ENCODE measurements at places on chromosomes 16 and 17.

- no peak for DNase-seq
Measured at GRCh38 chr17:31148205-31148604, 53.4 kb downstream of the NF1 start.

- peak; percentile 10 for DNase-seq
Measured at GRCh38 chr17:66255112-66255511, 25.9 kb upstream of the APOH start.

GRCh38 chr17:76901542-76902197 is 33.5 kb downstream of the MGAT5B start:
- DNase-seq = no peak

DNA sequence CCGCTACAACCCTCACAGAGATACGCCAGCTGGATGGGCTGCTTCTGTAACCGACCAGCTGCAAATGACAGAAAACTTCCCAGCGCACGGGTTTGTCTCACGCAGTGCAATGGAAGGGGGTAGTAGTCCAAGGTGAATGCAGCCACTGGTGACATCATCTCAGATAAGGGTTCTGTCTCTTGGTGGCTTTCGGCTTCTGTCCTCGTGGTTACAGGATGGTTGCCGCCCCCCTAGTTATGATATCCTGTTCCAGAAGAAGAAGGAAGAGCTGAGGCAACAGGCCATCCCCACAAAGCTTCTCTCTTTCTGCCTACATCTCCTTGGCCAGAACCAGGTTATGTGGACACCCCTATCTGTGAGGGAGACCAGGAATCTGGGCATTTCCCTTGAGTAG is 40.3 kb upstream of the BAHCC1 start:
- DNase-seq = no peak

DNA sequence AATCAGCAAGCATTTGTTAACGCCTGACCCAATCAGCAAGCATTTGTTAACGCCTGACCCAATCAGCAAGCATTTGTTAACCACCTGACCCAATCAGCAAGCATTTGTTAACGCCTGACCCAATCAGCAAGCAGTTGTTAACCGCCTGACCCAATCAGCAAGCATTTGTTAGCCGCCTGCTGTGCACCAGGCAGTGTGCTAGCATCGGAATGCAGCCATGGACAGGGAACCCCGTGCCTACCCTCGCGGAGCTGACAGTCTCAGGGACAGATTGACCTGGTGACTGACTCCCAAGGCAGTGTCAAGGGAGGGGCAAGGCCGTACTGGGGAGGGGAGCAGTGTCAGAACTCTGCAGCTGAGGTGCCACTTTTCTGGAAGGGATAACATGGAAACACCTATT is 66.9 kb downstream of the ABR start:
- DNase-seq = no peak

DNA sequence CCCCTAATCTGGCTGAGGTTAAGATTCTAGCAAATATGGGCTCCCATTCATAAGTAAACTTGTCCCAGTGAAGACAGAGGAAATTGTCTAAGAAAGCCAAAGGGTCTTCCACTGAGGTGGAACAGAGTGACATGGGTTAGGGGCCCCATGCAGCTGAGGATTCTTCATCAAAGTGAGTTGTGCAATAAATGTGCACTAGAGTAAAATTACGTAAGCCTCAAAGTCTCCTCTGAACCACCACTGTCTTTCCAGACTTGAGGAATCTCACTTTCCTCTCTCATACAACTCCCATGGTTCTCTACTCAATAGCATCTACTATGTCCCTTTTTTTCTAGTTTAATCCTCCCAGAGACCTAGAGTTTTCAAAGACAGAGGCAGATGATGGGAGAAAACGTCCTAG is 132.4 kb downstream of the CA10 start:
- no peak for DNase-seq

- DNase-seq = no peak
Measured at GRCh38 chr16:78024159-78024558, 1.8 kb downstream of the CLEC3A start.

DNA sequence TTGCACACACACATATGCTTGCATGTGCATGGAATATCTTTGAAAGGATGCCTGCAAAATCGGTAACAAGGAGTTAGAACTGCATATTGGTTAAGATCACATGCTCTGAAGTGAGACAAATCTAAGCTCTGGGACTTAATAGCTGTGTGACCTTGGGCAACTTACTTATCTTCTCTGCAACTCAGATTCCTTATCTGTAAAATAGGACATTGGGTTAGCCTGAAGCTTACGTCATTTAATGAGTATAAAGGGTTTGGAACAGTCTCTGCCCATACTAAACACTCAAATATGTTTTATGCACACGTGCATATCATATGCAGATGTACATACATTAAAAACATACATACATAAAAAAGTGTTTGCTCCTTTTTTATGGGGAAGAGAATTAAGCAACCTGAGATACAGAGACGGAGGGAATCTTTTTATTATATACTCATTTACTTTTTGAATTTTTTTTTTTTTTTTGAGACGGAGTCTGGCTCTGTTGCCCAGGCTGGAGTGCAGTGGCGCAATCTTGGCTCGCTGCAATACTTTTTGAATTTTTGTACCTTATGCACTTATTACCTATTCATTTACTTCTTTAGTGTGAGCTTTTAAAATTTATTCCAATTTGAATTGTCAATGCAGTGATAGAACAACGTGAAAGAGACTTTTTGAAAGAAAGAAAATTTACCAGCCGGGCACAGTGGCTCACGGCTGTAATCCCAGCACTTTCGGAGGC is 206.2 kb downstream of the CCDC182 start:
- DNase-seq = no peak

DNA sequence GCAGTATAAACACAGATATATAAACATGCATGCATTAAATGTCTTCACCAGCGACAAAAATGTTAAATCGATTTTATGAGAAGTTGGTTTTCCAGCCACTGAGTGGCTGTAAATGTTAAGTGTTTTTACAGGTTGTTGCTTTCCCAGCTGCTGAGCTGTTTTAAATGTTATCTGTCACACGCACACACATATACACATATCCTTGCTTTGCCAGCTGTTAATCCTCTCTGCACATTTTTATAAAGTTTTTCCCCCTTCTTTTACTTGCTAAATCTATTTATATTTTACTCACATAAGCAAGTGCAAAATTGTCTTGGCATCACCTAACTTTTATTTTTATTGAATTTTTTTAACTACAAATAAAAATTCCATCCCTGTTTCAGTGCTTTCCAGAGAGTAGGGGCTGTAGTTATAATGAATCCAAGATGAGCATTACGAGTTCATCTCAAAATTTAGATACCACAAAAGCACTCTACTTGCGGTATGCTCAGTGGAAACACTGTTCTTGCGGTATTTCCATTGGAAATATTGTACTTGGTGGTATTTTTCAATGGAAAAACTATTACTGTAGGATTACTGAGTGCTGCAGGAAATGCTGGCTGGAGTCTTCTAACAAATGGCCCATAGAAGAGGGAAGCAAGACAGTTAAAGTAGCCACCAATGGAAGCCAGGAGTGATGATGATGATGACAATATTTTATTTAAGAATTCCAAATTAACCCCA is 124.9 kb upstream of the KCNJ16 start:
- no peak for DNase-seq

- DNase-seq = no peak
Measured at GRCh38 chr17:70878879-70879278, 709.5 kb downstream of the KCNJ2 start.

GRCh38 chr16:89584768-89585549 is 9.4 kb downstream of the CPNE7 start:
- DNase-seq = no peak

DNA sequence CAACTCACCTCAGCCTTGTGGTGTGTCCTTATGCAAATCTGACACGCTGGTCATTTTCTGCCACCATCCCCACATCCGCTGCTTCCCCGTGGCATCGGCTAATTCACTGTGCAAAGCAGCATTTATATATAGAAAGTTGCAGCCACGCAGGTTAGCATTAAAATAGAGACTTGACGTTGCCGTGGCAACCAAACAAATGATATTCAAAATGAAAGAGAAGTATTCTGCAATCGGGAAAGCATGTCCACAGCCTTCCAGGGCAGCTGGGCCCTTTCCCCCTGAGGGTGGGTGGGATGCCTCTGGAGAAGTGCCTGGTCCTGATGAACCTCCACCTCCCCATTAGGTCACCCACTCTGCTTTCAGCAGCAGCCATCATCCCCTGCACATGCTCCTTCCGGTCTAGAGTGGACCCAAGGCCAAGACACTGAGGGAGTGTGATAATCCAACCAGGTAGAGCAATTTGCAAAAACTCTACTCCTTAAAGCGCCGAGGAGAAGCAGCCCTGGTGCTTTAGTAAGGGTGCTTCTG is 138.7 kb downstream of the GAS7 start:
- DNase-seq = no peak

GRCh38 chr16:72814226-72814625 is 233.7 kb downstream of the ZFHX3 start:
- DNase-seq = no peak

- no peak for DNase-seq
Measured at GRCh38 chr17:40124279-40125141, 2.7 kb downstream of the MSL1 start.

GRCh38 chr17:27038676-27039075 is 255.2 kb upstream of the WSB1 start:
- no peak for DNase-seq

DNA sequence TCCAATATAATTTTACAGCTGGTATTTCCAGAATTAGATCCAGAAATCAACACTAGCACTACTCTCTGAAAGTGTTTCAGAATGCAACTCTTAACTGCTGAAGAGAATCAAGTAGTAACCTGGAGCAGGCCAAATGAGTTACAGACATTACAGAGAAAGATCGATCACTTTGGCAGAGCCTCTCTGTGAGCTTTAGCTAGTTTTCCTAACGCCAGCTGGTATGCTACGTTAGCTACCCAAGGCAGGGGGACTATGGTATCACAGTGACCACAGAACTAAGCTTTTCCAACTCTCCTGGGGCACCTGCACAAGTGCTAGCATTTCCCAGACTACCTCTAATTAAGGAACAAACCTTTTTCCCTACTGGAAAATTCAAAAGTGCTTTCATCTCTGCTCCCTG is 30.4 kb downstream of the TRAF4 start:
- DNase-seq = no peak

GRCh38 chr16:85428899-85429775 is 184.0 kb upstream of the GSE1 start:
- DNase-seq = no peak

- no peak for DNase-seq
Measured at GRCh38 chr17:4142107-4142900, 526 bp downstream of the ZZEF1 start.

DNA sequence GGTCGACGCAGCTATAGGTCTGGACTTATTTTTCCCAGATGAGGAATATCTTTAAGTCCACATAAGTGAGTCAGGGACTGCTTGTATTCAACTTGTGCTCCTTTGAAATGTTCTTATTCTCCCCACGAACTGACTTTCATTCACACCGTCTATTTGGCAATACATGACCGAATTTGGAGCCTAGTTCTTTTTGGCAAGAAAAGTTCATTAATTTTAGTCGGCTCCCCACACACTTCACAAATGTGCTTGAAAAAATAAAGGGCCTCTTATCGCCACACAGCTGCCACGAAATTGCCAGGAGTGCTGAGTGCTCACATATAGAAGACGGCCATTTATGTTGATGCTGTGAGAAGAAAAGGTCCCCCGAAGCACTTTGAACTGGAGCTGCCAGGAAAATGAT is 152.6 kb downstream of the PRKCA start:
- DNase-seq = no peak

- no peak for DNase-seq
Measured at GRCh38 chr17:5429191-5429887, 9.4 kb downstream of the RPAIN start.

GRCh38 chr16:16052916-16053315 is 103.5 kb downstream of the ABCC1 start:
- no peak for DNase-seq

DNA sequence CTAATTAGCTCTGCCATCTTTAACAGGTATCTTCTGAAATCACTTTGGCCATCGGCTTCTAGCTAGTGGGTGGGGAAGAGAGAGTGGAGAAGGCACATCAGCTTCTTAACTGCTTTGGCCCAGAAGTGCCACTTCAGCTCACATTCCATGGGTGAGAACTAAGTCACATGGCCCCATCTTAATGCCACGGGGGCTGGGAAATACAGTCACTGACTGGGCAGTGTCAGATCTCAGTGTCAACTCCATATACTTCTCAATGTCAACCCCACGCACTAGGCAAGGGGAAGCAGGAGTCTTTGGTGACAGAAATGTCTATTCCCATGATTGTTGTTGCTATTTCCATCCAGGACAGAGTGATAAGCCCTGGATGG is 29.4 kb downstream of the CCR7 start:
- DNase-seq = no peak

- DNase-seq = no peak
Measured at GRCh38 chr16:2739625-2740430, 12.6 kb upstream of the SRRM2 start.

GRCh38 chr16:70737377-70738082 is 51.7 kb upstream of the MTSS2 start:
- DNase-seq = peak; percentile 40

- no peak for DNase-seq
Measured at GRCh38 chr16:54201200-54201599, 85.4 kb downstream of the IRX3 start.

DNA sequence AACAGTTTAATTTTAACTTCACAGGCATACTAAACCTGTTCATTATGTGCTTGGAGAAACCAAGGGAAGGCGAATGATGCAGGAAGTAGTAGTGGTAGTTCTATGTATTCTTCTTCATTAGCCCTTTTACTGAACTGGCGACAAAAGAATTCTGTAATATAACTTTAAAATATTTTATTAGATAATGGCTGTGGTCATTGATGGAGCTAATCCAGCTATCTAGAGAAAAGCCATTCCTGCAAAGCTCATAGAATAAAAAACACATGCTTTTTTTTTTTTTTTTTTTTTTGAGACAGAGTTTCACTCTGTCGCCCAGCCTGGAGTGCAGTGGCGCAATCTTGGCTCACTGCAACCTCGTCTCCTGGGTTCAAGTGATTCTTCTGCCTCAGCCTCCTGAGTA is 23.5 kb downstream of the TANC2 start:
- no peak for DNase-seq

DNA sequence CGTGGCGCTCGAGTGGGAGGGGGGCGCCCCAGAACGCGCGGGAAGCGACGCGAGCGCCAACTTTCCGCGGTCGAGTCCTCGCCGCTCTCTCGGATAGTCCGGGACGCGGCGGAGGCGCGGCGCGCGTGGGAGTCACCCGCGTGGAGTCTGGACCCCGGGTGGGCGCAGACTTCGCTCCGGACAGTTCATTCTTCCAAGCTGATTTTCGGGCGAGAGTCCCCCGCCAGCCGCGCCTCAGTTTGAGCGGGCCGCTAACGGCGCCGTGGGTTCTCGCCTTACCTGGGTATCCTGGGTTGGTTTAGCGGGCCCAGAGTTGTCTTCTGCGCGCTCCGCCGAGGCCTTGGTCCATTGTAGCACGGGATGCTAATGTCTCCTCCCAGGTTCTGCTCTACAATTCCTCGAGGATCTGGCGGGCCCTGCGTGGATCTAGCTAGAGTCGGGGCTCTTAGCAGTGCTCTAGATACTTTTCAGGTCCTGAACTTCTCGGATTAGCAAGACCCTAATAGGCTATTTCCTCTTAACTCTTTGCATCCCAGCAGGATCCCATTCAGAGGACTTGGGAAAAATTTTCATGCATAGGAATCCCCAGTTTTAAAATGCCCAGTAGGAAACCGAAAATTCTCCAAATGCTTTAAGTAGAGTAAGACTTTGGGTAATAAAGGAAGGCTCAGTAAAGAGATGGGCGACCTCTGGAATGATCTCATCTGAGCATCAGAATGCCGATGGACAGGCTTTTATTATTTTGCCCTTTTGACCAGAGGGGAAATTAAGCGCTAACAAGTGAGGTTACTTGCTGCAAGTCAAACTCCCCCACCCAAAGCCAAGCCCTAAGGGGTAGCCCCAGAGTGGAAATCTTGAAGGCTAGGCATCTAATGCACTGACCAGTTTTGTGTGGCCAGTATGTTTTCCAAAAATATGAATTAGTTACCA is 537 bp upstream of the GJC1 start:
- DNase-seq = no peak
